ENCODE measurements at places on chromosomes 5 and 9.

- DNase-seq = peak; percentile 8
Observed at GRCh38 chr9:88084357-88085183, 53.7 kb downstream of the SPATA31C2 start.

GRCh38 chr9:119412399-119412798 lies 43.2 kb upstream of the BRINP1 start:
- no peak for DNase-seq

GRCh38 chr5:32102254-32102986 lies 71.7 kb downstream of the GOLPH3 start:
- no peak for DNase-seq

DNA sequence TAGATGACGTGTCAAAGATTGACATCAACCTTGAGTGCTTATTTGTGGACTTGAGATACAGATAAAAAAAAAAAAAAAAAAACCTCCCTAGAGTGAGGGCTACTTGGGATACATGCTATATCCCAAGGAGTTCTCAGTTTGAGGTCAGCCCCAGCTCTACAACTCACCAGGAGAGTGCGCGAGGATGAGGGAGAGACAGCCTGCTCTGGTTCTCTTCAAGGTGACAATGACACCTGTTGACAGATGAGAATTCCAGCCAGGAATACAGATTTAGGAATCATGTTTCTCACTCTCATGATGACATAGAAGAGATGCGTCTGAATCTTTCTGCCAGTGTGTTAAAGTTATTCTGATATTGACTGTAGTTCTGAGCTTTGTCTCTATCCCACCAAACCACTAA lies 24.9 kb upstream of the ARHGAP26 start:
- no peak for DNase-seq

DNA sequence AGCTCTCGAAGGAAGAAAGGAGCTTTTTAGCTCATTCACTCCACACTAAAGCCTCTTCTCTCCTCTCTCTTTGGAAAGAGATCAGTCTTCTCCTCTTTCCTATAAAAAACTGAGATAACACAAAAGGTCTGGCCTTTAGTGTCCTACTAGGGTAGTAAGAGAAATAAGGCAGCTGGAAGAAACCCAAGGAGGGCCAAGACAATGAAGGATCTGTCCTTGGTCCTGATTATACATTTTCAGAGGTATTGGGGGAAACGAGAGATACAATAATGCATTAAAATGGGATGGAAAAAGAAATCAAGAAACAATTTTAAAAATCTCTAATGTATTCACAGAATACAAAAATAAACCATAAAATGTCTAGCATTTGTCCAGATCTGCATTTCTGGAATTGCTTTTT lies 184.0 kb downstream of the SLF1 start:
- DNase-seq = no peak

DNA sequence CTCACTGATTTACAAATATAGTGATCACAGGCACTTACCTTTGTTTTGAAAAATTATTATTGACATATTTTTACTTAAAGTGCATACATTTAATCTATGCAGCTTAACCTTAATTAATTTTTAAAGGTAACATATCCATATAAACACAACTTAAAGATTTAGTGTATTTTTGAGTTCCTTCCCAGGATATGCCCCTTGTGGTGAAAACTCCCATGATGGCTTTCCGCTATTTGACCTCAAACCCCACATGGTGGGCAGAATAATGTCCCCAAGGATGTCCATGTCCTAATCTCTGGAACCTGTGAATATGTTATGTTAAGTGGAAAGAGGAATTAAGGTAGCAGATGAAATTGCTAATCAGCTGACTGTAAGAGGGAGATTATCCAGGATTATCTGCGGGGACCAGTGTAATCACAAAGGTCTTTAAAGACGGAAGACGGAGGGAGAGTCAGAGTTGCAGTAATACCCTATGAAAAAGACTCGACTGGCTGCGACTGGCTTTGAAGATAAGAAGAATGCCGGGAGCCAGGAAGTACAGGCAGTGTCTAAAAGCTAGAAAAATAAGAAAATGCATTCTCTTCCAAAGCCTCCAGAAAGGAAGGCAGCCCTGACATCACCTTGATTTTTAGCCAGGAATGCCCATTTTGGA lies 193.9 kb downstream of the ICE1 start:
- no peak for DNase-seq

- no peak for DNase-seq
Observed at GRCh38 chr9:2824564-2824963, 19.3 kb downstream of the PUM3 start.
